Jurkat, Clone E6-1 (cell line): ENCODE measurements at places on chromosomes 7 and 10.

DNA sequence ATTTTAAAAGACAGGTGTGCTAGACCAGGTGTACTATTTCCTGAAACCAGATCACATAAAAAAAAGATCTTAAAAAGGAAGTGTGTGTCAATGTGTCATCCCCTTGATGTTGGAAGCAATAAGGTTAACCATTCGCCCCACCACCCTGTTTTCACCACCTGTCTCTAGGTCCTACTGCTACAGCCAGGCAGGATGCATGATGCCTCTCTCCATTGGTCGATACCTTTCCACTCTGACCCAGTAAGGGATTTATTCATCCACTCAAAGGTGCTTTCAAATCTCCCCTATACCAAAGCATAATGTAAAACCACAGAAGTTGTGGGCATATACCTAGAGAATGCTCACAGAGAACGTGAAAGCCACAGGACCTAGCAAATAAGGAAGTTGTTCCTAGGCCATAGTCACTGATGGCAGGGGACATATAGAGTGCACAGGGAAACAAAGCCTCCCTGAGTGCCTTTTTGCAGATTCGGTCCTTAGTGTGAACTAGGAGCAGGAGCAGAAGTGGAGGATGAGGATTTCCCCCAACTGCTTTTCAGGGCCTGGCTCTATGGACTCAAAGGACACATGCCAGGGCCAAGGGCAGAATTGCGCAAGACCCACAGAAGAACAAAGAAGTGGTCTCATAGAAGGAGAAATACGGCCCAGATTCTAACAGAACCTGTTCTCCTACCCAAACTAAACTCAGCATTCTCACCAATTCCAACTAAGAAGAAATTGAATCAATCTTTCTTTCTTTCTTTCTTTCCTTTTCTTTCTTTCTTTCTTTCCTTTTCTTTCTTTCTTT, 631.5 kb upstream of the NRP1 start:
- peak; percentile 5 for DNase-seq

DNA sequence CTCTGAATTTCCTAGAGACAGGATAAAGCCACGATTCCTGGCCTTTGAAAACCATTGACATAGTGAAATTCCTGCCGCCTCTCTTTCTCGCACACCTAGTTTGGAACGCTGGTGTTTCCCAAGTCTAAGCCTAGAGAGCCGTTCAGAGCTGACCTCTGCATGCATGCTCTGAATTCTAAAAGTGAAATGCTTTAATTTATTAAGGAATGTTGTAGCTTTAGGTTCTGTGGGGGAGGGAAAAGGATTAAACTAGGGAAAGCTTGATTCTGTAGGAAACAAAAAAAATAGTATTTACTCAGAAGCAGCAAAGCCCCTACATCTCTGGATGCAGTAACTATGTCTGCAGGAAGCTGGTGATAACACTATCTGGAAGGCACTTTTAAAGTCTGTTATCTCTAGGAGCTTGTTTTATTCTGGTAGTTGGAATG, 27.3 kb downstream of the PFKP start:
- DNase-seq, result no peak

DNA sequence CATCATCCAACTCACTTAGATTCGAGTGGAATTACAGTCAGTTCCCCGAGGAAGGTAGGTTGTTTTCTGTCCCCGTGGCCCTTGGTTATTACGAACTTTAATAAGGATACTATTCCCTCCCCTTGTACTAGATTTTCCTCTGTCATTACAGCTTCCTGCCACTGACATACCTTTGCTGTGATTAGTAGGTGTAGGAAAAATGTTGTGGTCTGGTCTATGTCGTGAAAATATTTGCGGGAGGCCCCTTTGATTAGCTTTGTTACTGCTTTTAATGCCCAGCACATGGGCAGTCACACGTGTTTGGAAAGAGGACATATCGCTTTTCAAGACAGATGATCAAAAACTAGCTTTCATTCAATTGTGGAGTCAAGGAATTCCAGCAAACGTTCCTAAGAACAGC, 92.2 kb downstream of the GATA3 start:
- no peak for DNase-seq

GRCh38 chr10:44473146-44473545, 88.2 kb upstream of the CXCL12 start:
- no peak for DNase-seq

DNA sequence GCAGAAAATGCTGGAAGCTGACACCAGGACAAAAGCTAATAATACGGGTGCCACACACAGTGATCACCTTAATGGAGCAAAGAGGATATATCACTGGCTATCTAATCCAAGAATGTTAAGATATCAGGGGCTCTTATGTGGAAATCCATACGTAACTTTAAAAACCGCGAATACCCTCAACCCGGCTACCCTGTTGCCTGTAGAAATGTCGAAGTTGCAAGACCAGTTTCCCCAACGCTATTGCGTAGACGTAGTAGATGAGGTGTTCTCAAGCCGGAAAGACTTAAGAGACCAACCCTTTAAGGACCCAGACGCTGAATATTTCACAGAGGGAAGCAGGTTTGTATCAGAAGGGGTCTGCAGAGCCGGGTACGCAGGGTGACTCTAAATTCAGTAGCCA, 7.9 kb upstream of the CYREN start:
- DNase-seq, result no peak

DNA sequence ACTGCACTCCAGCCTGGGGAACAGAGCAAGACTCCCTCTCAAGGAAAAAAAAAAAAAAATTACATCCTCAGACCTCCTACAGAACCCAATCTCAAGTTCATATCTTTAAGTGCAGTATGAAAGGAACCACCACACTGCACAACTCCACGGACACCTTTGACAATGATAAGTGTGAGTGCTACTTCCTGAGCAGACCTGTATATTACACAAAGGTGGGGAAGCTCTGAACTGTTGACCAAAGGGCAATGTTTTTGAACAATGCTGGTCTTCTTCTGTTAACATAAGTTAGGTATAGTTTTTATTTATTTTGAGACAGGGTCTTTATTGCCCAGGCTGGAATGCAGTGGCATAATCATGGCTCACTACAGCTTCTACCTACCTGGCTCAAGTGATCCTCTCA, 54.1 kb upstream of the RNF148 start:
- no peak for DNase-seq

- DNase-seq, result no peak
These were observed 391.4 kb downstream of the PLXDC2 start for GRCh38 chr10:20207653-20208052.

DNA sequence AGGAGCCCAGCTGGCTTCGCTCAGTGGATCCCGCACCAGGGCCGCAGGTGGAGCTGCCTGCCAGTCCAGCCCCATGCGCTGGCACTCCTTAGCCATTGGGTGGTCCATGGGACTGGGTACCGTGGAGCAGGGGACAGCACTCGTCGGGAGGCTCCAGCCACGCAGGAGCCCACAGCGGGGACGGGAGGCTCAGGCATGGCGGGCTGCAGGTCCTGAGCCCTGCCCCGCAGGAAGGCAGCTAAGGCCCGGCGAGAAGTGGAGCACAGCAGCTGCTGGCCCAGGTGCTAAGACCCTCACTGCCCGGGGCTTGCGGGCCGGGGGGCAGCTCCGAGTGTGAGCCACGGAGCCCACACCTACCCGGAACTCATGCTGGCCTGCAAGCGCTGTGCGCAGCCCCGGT, 25.9 kb upstream of the AKR1C1 start:
- no peak for DNase-seq

GRCh38 chr10:101939008-101939648, 95.5 kb upstream of the KCNIP2 start:
- DNase-seq, result no peak

- no peak for DNase-seq
These were observed 1.3 kb downstream of the SEMA3D start for GRCh38 chr7:85185424-85186082.

DNA sequence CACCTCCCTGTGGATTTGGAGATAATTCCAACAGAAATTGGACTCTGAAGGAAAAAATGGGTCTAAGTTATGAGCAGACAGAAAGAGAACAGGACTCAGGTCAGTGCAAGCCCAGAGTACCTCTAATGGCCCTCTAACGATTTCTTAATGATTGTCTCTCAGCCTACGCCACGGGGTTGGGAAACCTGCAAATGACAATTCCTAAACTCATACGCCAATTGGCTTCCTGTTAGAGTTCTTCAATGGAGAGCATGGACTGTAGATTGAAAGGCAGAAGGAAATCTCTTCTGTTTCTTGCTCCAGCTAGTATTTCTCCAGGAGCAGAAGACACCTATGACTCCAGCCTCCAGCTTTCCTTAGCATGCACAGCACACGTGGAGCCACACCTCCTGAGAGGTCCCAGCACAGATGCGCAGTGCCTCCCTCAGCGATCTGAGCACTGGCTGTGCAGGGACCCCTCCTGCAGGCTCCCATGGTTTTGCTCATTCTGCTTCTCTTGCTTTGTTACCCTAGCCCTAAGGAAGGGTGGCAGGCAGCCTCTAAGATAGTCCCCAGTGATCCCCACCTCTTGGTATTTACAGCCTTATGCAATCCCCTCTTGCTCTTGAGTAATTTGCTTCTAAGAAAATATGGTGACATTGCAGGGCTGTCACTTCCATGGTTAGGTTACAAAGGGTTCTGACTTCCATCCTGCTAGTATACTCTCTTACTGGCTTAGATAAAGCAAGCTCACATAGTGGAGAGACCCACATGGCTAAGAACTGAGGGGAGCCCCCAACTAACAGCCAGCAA, 30.1 kb downstream of the DENND11 start:
- DNase-seq, result no peak

DNA sequence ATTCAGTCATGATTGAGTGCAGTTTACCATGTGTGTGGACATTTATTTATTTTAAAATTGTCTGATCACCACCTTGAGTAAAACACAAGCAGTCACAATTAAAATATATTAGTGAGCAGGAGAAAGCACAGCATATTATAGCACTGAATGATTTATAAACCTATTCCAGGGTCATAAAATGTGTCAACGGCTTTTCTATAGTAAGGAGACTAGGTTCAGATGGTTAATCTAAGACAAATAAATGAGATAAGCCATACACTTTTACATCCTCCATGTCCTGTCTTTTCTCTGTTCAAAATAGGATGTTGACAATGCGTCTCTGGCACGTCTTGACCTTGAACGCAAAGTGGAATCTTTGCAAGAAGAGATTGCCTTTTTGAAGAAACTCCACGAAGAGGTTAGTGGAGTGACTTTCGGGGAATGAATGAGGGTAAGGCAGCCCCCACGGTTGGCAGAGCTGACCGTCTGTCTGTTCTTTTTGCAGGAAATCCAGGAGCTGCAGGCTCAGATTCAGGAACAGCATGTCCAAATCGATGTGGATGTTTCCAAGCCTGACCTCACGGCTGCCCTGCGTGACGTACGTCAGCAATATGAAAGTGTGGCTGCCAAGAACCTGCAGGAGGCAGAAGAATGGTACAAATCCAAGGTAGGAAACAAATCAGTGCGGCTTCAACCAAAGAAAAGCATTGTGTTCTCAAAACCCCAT, 5.4 kb downstream of the VIM start:
- no peak for DNase-seq

- no peak for DNase-seq
These were observed 194.0 kb upstream of the SEMA3E start for GRCh38 chr7:83842894-83843293.

- no peak for DNase-seq
These were observed 39.8 kb downstream of the SEM1 start for GRCh38 chr7:96669812-96670211.

DNA sequence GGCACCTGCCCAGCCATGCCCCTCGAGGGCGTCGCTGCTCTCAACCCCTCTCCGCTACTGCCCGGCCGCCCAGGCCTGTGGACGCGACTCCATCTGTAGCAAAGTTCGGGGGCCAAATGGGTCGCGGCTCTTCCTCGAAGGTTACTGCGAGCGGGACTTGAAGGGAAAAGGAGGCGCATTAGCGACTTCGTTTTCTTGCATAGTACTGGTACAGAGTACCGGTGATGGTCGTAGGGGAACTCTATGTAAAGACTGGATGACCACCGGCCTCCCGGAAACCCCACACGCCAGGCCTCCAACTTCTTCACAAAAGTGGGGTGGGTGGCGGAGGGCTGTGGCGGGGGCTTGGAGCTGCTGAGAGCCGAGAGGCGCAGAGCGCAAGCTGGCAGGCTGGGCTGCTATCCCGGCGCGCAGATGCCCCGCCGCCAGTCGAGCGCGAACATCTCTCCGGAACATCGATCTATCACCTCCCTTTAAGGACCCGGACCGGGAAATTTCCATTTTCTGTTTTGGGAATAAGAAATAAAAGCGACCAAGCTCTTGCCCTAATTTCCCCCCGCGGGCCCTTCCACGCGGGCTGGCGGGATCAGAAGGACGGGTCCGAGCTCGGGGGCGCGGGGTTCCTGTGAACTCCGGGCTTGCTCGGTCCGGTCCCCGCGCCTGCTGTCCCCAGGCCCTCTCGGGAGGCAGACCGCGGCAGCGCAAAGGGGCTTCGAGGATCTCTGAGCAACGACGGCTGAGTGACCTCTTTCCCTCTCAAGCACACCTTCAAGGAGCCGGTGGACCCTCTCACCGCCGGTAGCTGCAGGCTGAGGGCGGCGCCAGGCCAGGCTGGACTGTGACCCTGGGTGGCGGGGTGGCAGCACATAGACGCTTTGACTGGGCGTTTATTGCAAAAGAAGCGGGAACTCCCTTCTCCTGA, 12.2 kb upstream of the FEZF1 start:
- DNase-seq, result no peak

- no peak for DNase-seq
These were observed 39.7 kb downstream of the OTUD1 start for GRCh38 chr10:23478570-23478969.

- no peak for DNase-seq
These were observed 1.2 kb downstream of the VPS41 start for GRCh38 chr7:38907766-38908165.

DNA sequence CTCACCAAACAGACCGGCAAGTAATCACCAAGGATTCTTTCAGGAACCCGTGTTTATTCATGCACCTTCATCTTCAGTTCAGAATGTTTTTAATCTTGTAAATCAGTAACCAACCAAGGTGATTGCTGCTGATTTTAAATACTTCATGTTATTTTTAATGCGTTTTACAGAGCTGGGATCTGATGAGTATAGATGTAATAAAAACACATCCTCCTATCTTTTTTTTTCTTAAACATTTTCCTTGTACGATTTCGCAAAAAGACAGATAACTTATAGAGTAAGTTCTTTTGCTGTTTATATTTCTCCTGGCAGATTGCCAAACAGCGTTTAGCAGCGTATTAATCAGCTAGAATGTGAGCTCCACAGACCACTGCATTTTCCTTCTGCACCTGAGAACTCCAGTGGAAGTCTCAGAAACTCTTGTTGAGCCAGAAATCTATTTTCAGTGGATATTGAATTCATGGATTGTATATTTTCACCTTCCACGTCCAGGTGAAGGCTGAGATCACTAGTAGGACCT, 397.8 kb upstream of the NRP1 start:
- DNase-seq, result no peak

- no peak for DNase-seq
These were observed 210.6 kb downstream of the TPST1 start for GRCh38 chr7:66415659-66416265.

DNA sequence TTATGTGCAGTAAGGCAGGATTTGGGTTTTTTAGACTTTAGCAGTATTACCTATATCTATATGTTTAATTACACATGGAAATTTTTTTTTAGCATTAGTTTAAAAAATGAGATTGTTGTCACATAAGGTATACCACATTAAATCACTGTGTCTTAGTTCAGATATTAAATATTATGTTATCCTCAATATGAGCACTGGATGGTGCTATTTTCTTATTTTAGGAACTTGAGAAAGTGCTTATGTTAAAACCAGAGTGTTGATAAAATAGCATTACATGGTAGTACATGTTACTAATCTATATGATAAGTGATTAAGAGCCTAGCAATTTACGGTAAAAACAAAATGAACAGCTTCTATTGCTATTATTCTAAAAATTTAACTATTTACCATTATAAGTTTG, 28.8 kb downstream of the MIOS start:
- DNase-seq, result peak; percentile 17
